NCI-H2081 (cell line): ENCODE measurements at places on chromosomes 3 and 15.

- DNase-seq, result no peak
These were observed 81.5 kb upstream of the PRICKLE2 start for GRCh38 chr3:64306745-64307144.

GRCh38 chr3:185661772-185662171, 75.7 kb downstream of the SENP2 start:
- no peak for DNase-seq

- no peak for DNase-seq
These were observed 87.8 kb downstream of the KLHL25 start for GRCh38 chr15:85706779-85707518.

GRCh38 chr15:28985691-28986090, 99.9 kb downstream of the APBA2 start:
- DNase-seq, result no peak
